Neural crest cell (in vitro differentiated cells): ENCODE measurements at places on chromosomes 3 and 15. TPM values are rescaled to one million over a fixed set of nuclear protein-coding genes. Genes with fewer than 3 reads are reported as not detected.

- no peaks in the 10 kb centered on the region for H3K4me1 ChIP-seq
- peaks cover 2% of the 10 kb centered on the region for H3K27me3 ChIP-seq
- H3K4me3 ChIP-seq: no peak overlapping the region
- H3K27ac ChIP-seq: no peak overlapping the region
Observed at GRCh38 chr15:31932576-31932975, 97.7 kb upstream of the CHRNA7 start.

DNA sequence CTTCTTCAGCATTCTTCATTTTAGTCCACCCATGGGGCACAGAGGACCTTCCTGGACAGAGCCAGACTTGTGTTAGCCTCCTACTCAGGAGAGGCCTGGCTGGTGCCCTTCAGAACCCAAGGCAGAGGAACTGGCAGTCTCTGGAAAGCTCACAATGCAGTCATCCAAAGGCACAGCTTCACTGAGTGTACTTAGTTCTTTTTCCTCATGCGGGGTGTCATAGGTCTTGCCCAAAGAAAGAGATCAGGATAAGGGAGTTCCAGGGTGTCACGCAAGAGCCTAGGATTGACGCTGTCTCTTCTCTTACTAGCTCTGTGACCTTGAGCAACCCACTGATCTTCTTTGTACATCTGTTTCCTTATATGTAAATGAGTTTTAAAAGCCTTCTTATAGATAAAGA is 58.7 kb downstream of the CD200 start:
- peaks cover 8% of the 10 kb centered on the region for H3K36me3 ChIP-seq
- H3K27ac ChIP-seq: peak overlapping the region; percentile 93
- H3K4me3 ChIP-seq: peak overlapping the region; percentile 6
- H3K27me3 ChIP-seq: no peaks in the 10 kb centered on the region
- H3K4me1 ChIP-seq: peaks cover 58% of the 10 kb centered on the region
- DNase-seq: no peak

GRCh38 chr15:35514759-35515158 is 31.2 kb downstream of the DPH6 start:
- H3K4me1 ChIP-seq: peaks cover 4% of the 10 kb centered on the region
- no peak for DNase-seq
- H3K27ac ChIP-seq: no peak overlapping the region
- no peaks in the 10 kb centered on the region for H3K36me3 ChIP-seq
- H3K27me3 ChIP-seq: no peaks in the 10 kb centered on the region

DNA sequence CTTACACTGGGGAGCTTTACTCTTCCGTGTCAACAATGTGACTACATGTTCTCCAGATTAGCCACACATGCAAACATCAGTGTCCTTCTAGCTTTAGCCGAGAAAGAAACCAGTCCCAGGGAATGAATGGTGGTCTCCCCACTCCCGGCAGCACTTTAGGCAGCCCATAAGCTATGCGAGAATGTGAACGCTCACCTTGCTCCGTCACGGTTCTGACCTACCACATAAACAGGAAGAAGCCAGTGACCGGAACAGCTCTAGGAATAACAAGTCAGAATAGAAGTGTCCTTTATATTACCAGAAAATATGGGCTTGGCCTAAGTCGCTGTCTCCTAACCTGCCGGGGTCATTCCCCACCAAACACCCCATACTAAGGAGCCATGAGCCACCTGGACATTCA is 98.0 kb upstream of the ABHD17C start:
- H3K27ac ChIP-seq: no peak overlapping the region
- H3K4me3 ChIP-seq: no peak overlapping the region
- H3K4me1 ChIP-seq: peaks cover 4% of the 10 kb centered on the region

DNA sequence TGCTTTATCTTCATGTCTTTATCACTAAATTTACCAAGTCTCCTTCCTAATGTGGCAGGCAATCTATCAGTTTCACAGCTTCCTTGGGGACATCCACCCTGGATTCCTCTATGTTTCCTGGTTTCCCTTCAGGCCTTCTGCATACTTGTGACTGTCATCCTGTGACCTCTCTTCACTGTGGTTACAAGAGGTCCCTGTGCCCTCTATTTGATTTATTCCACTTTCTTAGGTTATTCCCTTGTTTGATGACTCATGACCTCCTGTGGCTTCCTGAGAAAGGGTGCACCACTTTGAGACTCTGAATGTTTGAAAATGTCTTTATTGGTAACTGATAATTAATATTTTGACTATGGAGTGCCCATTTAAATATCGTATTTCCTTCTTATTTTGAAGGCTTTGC is 60.5 kb upstream of the KY start:
- no peaks in the 10 kb centered on the region for H3K27me3 ChIP-seq
- H3K4me1 ChIP-seq: peaks cover 20% of the 10 kb centered on the region
- H3K4me3 ChIP-seq: no peak overlapping the region

- H3K27ac ChIP-seq: no peak overlapping the region
- peaks cover 4% of the 10 kb centered on the region for H3K27me3 ChIP-seq
- no peak for DNase-seq
- H3K4me3 ChIP-seq: no peak overlapping the region
- H3K36me3 ChIP-seq: no peaks in the 10 kb centered on the region
Observed at GRCh38 chr3:150905746-150906145, 507 bp upstream of the MINDY4B start.

DNA sequence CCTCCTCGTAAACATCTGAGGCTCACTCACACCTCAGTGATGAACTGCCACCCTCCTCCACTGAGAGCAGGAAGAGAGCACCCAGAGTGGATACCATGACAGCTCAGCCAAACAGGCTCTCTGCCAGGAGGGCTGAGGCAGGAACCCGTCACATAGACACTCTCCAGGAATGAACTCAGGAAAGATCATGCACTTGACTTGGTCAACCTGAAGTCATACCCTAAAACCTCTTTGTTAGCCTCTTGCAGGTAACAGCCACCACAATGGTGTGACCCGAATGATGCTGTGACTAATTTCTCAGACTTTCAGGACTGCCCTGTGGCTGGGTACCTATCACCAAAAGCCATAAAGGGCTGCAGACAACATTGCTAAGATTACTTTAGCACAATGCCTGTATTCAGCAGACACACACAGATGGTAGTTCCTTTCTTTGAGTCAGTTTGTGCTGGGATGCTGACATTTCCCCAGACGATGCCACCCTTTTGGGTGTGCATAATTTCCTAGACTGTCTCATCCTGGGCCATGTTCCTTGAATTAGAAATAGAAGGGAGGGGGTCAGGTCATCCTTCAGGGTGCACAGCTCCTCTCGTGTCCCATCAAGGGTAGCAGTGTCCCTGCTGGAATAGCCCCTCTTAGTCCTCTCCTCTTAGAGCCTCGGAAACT is 30.3 kb downstream of the CX3CR1 start:
- peaks cover 13% of the 10 kb centered on the region for H3K27me3 ChIP-seq
- no peaks in the 10 kb centered on the region for H3K36me3 ChIP-seq
- H3K4me1 ChIP-seq: peaks cover 3% of the 10 kb centered on the region
- H3K27ac ChIP-seq: peak overlapping the region; percentile 67

- H3K36me3 ChIP-seq: no peaks in the 10 kb centered on the region
- H3K27me3 ChIP-seq: peaks cover 18% of the 10 kb centered on the region
- no peak overlapping the region for H3K27ac ChIP-seq
- peaks cover 15% of the 10 kb centered on the region for H3K4me1 ChIP-seq
- DNase-seq: no peak
Observed at GRCh38 chr3:14633417-14633816, 18.1 kb upstream of the CCDC174 start.

DNA sequence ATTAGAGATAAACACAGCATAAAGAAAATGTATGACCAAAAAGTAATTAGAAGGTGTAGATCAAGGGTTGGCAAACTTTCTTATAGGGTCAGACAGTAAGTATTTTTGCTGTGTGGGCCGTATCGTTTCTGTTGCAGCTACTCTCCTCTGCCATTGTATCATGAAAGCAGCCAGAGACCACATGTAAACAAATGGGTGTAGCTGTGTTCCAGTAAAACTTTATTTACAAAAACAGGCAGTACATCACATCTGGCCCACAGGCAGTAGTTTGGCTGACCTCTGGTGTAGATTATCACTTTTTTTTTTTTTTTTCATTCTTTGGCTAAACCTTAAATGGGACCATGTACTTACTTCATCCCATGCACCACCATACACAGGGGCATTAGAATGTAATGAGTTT is 190.8 kb downstream of the MBNL1 start:
- H3K4me1 ChIP-seq: peaks cover 9% of the 10 kb centered on the region
- H3K36me3 ChIP-seq: peaks cover 16% of the 10 kb centered on the region
- H3K4me3 ChIP-seq: no peak overlapping the region

DNA sequence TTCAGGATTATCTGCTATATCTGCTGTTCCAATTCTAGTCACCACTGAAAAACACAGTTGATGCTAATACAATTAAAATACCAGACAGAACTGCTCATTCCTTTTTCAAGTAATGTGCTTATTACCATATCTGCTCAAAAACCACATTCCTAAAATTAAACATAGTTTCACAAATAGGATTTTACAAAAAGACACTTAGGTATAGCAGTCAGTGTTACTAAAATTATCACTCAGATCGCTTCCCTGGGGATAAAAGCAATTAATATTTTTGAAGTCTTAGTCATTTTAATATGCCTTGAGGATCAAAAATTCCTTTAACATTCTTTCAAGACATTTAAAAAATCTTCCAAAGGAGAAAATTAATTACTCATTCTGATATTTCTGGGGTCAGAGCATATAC is 71.5 kb downstream of the RAD18 start:
- H3K4me1 ChIP-seq: no peaks in the 10 kb centered on the region
- H3K27ac ChIP-seq: no peak overlapping the region
- no peak overlapping the region for H3K4me3 ChIP-seq

GRCh38 chr15:27133249-27133648 is 162.3 kb downstream of the GABRG3 start:
- no peak overlapping the region for H3K27ac ChIP-seq
- peaks cover 3% of the 10 kb centered on the region for H3K36me3 ChIP-seq
- no peaks in the 10 kb centered on the region for H3K27me3 ChIP-seq
- DNase-seq: no peak
- H3K4me3 ChIP-seq: no peak overlapping the region

DNA sequence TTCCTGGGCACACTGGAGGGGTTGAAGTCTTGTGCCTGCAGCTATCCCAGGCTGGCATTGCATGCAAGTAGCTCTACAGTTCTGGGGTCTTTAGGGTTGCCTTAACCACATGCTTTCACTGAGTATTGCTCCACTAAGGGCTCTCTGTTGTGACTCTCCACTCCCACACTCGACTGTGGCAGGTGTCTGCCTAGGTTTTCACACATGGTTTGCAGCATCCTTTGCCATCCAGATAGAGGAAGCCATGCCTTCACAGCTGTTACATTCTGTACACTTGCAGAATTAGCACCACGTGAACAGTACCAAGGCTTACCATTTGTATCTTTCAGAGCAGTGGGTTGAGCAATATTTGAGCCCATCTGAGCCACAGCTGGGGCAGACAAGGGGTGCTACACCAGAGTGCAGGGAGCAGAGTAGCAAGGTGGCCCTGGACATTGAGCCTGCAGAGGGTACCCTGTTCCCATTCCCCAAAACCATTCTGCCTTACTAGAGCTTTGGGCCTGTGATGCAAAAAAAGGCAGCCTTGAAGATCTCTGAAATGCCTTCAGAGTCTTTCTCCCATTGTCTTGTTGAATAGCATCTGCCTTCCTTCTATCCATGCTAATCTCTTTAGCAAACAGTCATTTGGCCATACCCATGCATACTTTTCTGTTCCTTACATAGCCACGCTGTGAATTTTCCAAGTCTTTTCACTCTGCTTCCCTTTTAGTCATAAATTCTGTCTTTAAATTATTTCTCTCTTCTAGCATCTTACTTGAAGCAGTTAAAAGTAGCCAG is 95.2 kb upstream of the PLCL2 start:
- H3K4me3 ChIP-seq: no peak overlapping the region
- peaks cover 3% of the 10 kb centered on the region for H3K27me3 ChIP-seq
- H3K4me1 ChIP-seq: no peaks in the 10 kb centered on the region
- no peak for DNase-seq
- H3K36me3 ChIP-seq: no peaks in the 10 kb centered on the region

DNA sequence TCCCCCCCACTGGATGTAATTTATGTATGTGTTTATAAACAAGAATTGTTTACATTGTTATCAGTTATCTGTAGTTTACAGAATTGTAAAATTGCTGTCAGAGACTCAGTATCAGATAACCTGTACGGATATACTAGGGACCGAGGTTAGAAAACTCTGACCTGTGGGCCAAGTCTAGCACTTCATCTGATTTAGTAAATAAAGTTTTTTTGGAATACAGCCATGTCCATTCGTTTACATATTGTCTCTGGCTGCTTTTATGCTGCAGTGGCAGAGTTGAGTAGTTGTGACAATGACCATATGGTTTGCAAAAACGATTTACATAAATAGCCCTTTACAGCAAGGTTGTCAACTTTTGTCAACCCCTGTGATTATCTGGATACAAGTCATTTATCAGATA is 52.6 kb downstream of the LRRC28 start:
- no peaks in the 10 kb centered on the region for H3K27me3 ChIP-seq
- DNase-seq: no peak
- H3K4me3 ChIP-seq: no peak overlapping the region
- no peaks in the 10 kb centered on the region for H3K36me3 ChIP-seq

GRCh38 chr3:105835606-105836005 is 33.2 kb downstream of the CBLB start:
- no peak for DNase-seq
- H3K36me3 ChIP-seq: peaks cover 6% of the 10 kb centered on the region
- H3K4me1 ChIP-seq: peaks cover 12% of the 10 kb centered on the region
- H3K27ac ChIP-seq: no peak overlapping the region
- no peaks in the 10 kb centered on the region for H3K27me3 ChIP-seq
- H3K4me3 ChIP-seq: no peak overlapping the region

DNA sequence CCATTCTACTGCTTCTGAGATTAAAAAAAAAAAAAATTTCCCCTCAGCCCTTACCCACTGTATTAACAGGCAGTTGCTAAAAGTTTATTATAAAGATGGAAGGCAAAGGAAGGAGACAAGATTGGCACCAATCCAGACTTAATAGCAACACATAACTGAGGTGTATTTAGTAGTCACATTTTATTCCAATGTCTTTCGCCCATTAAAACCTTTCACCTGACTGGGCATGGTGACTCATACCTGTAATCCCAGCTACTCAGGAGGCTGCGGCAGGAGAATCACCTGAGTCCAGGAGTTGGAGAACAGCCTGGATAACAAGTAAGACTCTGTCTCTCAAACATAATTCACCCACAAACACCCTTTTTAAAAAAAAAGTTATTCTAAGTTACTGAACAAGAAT is 4.4 kb downstream of the ACAP2 start:
- no peak overlapping the region for H3K27ac ChIP-seq
- no peaks in the 10 kb centered on the region for H3K36me3 ChIP-seq
- H3K4me1 ChIP-seq: peaks cover 20% of the 10 kb centered on the region
- DNase-seq: no peak
- no peak overlapping the region for H3K4me3 ChIP-seq
- no peaks in the 10 kb centered on the region for H3K27me3 ChIP-seq

GRCh38 chr15:66389859-66390381 is 3.2 kb downstream of the MAP2K1 start:
- H3K4me1 ChIP-seq: peaks cover 44% of the 10 kb centered on the region
- no peak overlapping the region for H3K27ac ChIP-seq
- peaks cover 5% of the 10 kb centered on the region for H3K36me3 ChIP-seq
- DNase-seq: no peak

The PCLAF gene
- 84.3 and 88.4 TPM in 2 replicates for total RNA-seq

The ZBTB47 gene
- total RNA-seq: 6.6 and 7.3 TPM in 2 replicates

The ZNF106 gene
- total RNA-seq: 61.3 and 69.6 TPM in 2 replicates

The OR5H6 gene
- not detected in 2 replicates for total RNA-seq

The XPC gene
- 37.3 and 41.6 TPM in 2 replicates for total RNA-seq

The DNAH12 gene
- 0.09 and 0.34 TPM in 2 replicates for total RNA-seq

The SPTSSB gene
- total RNA-seq: 0.20 and 0.42 TPM in 2 replicates
